ENCODE measurements at places on chromosomes 5 and 9.

DNA sequence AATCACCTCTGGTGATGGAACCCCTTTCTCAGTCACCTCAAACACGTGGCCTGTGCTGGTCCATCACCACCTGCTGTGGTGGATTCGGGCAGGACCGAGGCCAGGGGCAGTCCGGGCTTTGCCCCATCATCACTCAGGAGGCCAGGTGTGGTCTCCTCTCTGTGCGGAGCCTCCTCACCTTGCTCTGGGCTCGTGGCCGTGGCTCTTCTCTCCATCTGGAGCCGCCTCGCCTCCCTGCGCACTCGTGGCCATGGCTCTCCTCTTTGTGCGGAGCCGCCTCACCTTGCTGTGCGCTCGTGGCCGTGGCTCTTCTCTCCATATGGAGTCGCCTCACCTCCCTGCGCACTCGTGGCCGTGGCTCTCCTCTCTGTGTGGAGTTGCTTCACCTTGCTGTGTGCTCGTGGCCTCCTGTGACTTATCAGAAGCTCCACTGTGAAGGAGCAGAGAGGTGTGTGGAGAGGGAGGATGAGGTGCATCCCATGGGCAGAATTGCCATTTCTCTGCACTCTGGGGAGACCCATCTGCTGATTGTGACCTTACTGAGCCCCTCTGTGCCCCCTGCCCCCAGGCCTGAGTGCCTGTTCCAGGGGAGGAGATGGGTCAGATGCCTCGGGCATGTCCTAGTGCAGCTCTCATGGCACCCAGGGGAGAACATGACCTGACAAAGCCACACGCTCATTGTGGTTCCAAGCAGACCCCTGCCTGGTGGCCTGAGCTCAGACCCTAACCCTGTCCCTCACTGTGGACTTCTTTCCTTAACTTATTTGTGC, 276.6 kb upstream of the IRX2 start:
- DNase-seq: no peak

DNA sequence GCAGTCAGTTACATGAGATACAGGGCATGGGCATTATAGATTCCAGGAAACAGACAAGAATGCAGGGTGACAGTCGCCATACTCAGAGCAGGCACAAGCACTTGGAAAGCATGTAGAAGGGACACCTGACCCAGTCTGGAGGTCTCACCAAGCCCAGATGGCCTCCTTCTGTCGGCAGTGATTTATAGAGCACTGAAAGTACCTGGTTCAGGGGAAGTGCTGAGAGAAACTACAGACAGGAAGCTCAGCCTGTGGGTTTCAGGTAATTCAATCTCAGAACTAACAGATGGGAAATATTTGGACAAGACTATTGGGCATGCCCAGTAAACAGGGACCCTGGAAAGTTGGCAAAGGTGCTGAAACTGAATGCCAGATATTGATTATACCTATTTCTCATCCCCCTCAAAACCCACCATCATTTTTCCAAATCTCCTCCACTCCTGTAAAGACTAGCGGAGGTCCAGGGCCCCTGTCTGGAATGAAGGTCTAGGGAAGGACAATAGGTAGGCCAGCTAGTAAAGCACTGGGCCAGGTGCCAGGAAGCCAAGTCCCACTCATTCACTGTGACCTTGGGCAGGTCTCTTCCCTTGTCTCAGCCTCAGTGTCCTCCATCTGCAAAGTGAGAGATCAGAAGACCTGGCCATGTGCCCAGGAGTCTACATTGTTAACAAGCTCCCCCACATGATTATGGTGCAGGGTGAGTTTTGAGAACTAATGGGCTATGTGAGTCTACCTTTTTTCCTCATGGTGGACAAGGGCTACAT, 26.9 kb downstream of the KLHL3 start:
- no peak for DNase-seq

GRCh38 chr5:10364186-10364689, 10.7 kb downstream of the MARCHF6 start:
- no peak for DNase-seq

DNA sequence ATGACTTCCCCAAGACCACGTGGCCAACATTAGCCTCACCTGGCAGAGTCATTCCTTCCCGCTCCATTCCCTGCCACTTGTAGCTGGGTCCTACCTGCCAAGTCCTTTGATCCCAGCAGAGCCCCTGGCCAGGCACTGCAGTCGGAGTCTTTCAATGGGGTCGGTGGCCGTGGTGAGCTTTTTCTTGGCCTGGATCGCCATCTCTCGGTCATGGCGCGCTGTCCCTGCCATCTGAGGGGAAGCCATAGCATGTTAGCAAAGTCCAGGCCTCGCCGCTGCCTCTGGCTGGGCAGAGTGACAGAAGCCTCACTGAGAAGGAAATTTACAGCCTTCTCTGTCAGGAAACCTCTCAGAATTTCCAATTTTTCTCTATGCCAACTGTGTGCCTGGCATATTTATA, 17.5 kb downstream of the CAPSL start:
- DNase-seq: no peak

GRCh38 chr5:168969326-168969886, 331.5 kb downstream of the SLIT3 start:
- no peak for DNase-seq

DNA sequence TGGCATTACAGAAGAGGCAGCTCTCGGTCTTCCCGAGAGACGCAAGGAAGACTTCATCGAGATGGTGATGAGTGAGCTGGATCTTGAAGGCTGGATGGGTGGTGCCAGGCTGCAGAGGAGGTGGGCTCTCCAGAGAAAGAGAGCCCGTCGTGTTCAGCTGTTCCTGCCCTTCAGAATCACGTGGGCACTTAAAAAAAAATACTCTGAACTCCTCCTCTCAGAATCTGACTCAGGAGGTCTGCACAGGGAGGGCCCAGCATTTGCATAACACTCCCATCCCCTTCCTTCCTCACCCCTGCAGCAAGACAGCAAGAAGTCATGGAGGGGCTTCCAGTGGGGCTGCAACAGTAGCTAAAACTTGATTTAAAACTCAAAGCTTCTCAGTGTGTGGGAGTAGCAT, 203.0 kb downstream of the ATPSCKMT start:
- no peak for DNase-seq

DNA sequence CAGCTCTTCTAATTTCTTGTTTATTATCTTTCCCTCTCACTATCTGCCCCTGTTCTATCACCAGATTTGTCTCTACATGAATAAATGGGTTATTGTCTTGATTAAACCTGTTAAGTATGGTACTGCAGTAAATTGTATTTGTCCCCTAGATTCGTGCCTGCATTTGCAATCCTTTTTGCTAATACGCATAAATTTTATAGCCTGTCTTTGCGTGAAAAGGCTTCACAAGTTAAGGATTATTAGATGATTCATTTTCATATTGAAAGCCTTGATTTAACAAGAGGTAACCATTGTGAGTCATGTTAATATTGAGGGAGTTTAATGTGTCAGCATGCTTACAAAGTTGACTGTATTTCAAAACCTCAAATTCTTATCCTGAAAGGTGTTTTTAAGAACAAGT, 204.6 kb downstream of the PCSK1 start:
- DNase-seq: no peak

DNA sequence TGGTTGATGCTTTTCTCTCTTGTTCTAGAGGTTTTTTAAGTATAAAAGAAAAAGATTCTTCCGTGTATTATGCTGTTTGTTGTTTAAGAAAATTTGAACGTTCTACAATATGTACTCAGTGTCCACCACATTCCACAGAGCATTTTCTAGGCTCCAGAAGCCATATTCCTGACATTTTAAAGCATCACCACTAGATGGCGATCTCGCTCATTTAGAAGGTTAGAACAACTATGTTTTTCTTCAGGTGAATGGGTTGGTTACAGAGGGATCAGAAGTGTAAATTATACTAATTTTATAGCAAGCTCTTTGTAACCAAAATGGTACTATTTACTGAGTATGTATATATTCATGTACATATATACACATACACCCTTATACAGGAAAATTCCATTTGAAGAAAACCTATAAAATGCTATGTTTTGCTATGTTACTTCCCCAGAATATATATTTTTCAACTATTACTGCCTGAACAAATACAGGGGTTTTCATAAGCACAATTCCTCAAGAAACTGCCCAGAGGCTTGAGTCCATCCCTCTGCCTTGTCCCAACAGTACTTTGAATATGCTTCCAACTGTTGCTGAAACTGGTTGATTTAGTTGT, 284.3 kb downstream of the CCDC171 start:
- DNase-seq: no peak

DNA sequence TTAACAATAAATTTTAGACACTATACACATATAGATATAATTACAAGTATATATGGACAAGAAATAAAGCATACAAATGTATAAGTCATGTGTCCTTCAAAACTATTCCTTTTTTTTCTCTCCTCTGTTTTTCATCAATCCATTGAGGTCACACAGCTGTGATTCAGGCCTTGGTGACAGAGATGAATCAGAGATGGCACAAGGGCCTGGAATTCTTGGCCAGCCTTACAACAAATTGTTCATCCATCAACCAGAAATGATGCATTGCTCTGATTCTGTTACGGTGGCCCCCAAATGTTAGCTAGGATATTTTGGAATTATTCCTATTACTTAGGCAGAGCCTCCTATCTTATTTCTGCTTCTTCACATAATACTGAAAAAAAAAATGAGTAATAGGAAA, 108.7 kb upstream of the MPDZ start:
- no peak for DNase-seq
